ENCODE measurements at places on chromosomes 3 and 15.

- DNase-seq, result no peak
Measured at GRCh38 chr15:80076321-80077318, 17.1 kb downstream of the ZFAND6 start.

- no peak for DNase-seq
Measured at GRCh38 chr3:175383371-175383770, 524.2 kb downstream of the NAALADL2 start.

GRCh38 chr15:64361259-64361658 is 5.3 kb upstream of the CSNK1G1 start:
- no peak for DNase-seq

DNA sequence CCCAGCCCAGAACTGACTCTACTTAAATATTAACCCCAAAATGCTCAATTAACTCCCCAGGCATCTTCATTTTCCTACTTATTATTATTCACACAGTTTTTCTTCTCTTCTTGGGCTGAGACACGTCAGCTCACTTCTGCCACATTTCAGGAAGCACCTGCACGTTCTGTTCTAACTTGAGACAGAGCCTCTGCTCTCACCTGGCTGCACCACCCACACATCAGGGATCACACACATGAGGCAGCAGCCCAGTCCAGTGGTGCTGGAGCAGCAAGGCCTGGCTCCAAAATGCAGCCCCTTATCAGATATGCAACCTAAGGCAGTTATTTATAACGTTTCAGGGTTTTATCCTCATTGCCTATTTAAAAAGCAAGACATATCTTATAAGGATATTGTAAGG is 127.5 kb downstream of the OSBPL10 start:
- DNase-seq, result no peak

DNA sequence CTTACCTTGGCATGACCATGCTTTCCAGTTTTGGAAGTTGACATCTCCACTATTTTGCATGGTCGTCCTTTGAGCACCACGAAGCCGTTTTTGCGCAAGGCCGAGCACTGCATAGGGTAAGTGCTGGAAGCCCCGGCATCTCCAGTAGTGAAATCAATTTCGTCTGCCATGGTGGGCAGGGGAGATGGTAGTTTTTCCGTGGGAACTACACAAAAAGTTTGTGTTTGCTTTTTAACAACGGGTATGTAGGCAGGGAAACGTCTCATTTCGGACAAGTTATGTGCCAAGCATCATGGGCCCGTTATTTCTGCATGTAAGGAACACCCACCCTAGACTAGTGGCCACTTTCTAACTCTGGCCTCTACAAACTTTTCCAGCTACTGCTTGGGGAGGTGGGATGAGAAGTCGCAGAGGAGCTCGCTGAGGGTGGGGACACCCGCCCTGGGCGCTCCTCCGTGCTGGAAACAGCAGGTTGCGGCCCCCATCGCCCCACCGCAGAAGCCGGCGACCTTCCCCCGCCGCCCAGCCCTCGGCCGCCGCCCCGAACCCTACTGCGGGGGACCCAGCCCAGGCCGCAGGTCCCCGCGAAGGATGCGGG is 701 bp downstream of the EIF5A2 start:
- DNase-seq, result no peak

DNA sequence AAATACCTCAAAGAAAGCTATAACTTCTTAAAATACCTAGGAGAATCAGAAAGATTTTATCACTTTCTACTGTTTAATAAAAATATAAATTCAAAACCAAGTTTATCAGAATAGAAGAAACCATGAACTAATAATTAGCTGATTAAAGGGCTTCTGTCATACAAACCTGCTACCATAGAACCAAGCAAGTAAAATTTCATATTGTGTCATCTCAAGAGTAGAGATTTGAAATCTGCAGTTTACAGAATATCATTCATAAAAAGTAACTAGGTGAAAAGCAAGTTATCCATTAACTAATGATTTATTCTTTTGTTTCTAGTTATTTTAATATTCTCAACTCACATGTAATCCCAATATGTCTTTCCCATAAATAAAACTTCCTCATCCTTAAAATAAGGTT is 36.8 kb upstream of the XXYLT1 start:
- no peak for DNase-seq

- DNase-seq, result no peak
Measured at GRCh38 chr15:77412972-77413698, 6.8 kb downstream of the PEAK1 start.

DNA sequence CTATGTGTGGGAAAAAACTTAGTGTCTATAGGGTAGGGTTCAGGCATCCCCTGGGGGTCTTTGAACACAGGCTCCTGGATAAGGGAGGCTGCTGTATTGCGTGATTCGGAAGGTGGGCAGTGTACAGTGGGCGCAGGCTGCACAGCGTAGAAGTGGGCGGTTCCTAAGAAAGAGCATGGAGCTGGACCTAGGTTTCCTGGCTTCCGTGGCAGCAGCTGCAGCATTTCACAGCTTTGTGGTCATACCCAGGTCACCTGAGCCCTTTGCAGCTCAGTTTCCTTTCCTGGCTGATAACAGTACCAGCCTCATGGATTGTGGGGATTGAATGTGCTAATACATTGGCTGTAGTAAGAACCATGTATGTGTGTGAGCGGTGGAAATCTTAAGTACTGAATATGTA is 22.2 kb downstream of the CFAP100 start:
- DNase-seq, result no peak

GRCh38 chr3:123720638-123721037 is 135.8 kb upstream of the HACD2 start:
- no peak for DNase-seq

GRCh38 chr15:76333309-76333708 is 3.3 kb upstream of the ISL2 start:
- no peak for DNase-seq

DNA sequence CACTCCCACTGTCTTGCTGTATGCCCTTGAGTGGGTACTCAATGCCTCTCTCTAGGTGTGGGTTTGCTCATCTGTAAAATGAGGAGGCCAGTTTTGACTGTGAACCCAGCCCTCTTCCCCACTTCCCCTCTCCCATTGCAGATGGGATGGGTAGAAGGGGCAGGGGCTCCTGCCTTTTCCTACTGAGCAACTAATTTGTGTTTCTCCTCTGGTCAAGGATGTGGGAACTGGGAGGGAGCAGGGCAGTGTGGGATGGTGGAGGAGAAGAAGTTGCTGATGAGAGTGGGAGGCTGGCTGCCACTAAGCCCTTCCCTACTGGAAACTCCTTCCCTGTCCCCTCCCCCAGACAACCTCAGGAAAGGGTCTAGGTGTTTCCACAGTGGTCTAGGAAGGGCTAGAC is 20.1 kb upstream of the ANKDD1A start:
- no peak for DNase-seq

GRCh38 chr15:83443076-83443847 is 3.9 kb upstream of the SH3GL3 start:
- DNase-seq, result no peak

GRCh38 chr3:52446631-52447511 is 2.0 kb upstream of the SEMA3G start:
- DNase-seq, result peak; percentile 86

GRCh38 chr3:134675726-134676256 is 25.0 kb upstream of the KY start:
- DNase-seq, result no peak

DNA sequence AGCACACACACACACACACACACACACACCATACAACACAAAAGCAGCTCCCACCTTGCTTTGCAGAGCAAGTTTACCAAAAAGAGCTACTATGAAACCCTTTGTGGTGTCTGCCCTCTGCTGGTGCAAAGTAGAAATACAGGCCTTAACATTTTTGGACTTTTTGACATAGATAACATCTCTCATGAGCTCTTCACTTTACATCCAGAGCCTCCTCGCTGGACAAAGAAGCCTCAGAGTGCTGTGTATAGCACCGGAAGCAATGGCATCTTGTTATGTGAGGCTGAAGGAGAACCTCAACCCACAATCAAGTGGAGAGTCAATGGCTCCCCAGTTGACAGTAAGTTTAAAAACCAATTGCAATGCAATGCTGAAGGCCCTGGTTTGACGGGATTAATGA is 157.9 kb downstream of the CHL1 start:
- DNase-seq, result no peak

- no peak for DNase-seq
Measured at GRCh38 chr15:94198633-94199032, 32.7 kb upstream of the MCTP2 start.

DNA sequence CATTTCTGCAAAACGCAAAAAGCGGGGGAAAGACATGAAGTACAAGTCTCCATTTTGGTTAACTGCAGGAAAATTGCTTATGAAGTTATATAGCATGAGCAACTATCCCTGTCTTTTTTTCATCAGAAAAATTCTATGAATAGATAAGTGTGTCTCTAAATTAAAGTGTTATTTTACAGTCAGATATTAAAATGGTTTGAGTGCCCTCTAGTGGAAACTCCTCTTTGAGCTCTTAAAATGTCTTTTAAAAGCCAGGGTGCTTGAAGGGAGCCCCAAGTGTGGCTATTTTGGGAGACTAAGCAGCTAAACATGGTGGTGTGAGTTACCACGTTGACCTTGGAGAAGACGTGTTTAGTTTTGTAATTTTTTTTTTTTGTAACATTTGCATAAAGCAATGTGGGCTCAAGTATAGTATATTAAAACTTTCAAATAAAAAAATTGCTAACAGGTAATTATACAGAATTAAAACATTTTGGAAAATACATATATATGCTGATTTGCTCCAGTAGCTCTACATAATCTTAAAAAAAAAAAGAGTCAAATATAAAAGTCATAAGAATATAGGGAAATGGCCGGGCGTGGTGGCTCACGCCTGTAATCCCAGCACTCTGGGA is 77.2 kb downstream of the PPP2R3A start:
- DNase-seq, result no peak

- no peak for DNase-seq
Measured at GRCh38 chr15:56077081-56077480, 83.7 kb upstream of the NEDD4 start.

DNA sequence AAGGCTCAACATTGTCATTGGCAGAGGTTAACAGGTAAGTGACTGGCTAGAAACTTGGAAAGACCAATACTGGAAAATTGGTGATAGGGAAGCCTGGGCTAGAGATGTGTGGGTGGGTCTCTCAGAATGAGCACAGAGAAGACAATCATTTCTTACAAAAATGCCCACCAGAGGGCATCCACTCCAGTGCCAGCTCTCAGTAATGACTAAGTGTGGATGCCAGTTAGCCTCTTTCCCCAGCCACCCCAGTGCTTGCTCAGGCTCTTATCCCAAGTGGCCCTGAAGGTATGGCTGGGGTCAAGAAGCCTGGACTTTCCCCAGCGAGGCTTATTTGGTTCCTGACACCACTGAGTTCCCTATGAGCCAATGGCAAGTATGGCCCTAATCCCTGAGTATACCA is 115.9 kb upstream of the ST8SIA2 start:
- no peak for DNase-seq

DNA sequence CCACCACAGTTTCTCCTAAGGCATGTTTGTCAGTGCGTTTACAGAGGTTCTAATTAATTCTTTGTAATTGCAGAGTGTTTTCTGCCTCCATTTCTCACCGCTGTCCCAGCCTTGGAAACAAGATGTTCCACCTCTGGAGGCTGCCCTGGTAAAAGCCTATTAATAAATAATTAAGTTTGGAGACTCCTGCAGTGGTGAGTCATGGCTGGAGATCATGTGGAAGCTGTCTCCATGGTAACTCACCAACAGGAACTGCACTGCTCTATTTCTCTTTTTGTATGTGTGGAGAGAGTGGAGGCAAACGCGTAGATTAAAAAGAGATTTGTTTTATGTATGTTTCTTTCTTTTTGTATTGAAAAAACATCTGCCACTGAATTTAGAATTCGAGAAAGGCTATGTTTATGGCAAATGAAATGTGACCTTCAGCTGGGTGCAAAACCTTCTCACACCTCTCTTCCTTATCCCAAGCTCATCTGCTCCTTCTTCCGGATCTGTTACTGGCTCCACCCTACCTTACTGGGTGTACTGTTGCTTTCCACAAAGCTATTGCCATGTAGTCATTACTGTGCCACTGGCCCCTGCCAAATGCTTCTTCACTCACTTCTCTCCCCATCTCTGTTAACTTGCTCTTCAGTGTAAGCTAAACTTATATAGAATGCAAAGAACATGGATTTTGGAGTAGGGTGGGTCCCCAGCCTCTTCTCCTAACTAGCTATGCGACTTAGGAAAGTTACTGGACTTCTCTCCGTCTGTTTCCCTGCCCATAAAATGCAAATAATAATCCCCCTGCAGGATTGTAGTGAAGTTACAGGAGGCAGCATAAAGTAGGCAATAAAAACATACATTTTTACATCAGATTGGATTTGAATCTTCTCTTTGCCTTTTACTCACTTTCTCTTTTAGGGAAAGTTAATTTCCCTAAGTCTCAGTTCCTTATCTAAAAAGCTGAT is 778.5 kb downstream of the NTRK3 start:
- DNase-seq, result no peak

- no peak for DNase-seq
Measured at GRCh38 chr3:117557464-117558090, 848.0 kb downstream of the TUSC7 start.

DNA sequence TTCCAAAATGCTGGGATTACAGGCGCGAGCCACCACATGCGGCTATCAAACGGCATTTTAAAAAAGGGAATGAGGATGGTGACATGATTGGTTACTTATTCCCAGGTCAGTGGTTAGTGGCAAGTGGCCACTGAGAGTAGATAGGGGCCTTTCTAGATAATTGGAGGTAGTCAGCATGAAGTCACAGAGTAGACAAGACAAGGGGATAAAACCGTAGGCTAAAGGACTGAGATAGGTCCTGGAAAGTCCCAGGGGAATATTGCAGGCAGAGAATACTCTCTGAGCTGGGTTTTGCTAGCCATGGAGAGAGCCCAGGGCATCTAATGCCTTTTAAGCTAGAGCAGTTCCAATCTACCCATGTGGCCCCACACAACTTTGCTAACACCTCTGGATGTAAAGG is 52.2 kb downstream of the KCNAB1 start:
- DNase-seq, result no peak

DNA sequence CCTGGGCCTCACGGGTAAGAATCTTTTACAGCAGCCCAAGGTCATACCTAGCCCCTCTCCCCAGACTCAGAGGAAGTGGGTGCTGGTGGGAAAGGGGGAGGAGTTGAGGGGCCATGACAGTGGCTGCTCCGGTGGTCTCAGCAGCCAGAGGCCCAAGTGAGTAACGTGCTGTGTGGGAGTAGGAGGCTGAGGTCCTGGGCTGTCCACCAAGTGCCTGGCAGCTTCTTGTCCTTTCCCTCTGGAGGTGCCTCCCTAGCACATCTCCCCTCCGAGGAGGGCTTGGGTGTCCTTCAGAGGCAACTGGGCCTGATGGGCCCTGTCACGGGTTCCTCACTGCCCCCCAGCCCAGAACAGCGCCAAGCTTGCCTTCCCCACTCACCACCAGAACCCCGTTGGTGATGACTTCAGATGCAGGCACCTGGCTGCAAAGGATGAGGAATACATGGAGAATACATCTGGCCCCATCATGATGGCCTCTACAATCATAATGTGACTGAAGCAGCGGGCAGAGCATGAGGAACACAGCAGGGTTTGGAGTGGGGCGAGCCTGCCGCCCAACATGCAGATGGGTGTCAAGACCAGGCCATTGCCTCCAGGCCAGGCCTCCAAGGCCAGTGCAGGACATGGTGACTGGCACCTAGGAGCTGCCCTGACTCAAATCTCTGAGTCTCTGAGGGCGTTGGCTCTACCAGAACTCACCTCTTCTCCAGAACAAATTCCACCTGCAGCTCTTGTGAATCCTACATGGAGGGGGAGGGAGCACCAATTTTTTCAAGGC is 3.3 kb downstream of the PLA2G4F start:
- DNase-seq, result peak; percentile 41

All from Right ventricle myocardium inferior (tissue), 1 donor.